ENCODE measurements at places on chromosomes 1 and 21.

DNA sequence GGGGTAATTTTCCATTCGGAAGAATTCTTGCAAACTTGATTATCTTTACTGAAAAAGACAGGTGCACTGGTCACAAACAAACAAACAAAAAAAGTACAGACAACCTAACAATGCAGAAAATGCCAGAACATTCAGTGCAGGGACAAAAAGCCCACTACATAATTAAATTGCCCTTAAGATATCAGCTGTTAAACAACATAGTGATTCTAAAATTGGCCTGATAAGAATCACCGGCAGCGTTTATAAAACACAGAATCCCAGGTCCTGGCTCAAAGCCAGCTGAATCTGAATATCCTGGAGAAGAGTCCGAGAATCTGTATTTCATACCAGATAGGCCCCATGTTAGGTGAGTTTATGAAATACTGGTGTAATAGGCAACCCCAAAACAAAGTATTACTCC is 6.1 kb downstream of the PLPP3 start:
- DNase-seq = no peak

GRCh38 chr1:156642265-156643048 is 540 bp downstream of the BCAN start:
- no peak for DNase-seq

GRCh38 chr1:29393451-29393826 is 157.1 kb downstream of the PTPRU start:
- DNase-seq = no peak

- DNase-seq = no peak
These were observed 667.1 kb downstream of the LTN1 start for GRCh38 chr21:28325618-28326017.

- DNase-seq = no peak
These were observed 430 bp downstream of the RBM15 start for GRCh38 chr1:110339407-110340206.

DNA sequence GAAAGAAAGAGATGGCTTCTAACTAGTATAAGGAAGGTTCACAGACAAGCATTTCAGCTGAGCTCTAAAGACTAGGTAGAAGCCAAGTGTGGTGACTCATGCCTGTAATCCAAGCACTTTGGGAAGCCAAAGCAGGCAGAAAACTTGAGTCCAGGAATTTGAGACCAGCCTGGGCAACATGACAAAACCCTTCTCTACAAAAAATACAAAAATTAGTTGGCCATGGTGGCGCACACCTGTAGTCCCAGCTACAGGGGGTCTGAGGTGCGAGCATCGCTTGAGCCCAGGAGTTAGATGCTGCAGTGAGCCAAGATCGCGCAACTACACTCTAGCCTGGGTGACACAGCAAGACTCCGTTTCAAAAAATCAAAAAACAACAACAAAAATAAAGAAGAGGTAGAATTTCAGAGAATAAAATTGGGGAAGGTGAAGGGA is 27.8 kb downstream of the FBXO42 start:
- DNase-seq = no peak

DNA sequence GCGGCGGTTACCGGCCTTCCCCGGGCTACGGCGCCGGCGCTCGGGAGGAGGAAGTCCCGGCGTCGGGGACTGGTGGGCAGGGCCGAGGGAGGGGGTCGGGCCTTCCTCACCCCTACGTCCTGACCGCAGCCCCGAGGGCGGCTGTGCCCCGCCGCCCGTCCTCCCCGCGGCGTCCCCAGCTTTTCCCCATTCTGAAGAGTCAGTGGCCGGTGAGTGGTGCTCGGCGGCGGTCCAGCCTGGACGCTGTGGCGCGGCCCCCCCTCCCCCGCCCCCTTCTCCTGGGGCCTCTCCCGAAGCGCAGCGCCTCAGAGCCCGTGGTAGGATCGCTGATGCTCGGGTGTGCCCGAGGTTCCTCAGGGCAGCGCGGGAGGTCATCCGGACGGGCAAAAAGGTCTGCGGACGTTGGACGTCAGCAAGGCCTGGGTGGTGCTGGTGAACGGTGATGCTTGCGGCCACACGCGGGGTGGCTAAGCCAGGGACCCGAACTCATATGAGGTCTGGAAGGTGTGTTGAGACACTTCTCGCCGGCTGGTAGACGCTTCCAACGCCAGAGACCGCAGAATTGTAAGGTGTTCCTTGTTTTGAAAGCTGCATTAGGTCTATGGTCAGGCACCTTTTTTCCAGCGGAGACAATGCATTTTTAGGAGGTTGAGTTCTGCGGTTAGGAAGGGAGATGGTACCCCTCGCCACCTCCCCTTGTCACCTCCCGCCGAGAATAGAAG is 725 bp downstream of the SLC25A33 start:
- DNase-seq = peak; percentile 22

DNA sequence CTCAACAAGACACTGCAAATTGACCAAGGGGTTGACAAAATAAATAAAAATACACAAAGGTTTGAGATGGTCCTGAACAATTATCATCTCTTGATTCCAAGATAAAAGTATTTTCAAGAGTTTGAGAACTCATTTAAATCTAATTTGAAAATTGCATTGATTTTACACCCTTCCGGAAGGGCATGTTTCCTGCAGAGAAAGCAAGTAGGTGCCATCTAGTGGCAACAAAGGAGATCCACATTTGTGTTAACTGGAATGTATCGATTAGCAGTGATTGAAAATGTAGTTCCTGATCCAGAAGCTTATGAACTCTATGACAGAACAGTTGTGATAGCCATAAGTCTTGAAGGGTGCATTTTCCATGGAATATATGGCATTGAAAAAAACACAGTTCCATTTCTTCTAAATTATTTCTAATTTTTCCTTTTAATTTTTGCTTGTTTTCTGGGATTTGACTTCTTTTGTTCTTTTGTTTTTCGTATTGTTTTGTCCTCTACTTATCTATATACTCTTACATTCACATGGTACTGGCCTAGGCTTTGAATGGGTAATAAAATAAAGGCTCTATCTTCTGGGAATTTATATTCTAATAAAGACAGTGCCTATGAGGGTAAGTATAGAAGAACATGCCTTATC is 143.7 kb downstream of the DNM3 start:
- no peak for DNase-seq

DNA sequence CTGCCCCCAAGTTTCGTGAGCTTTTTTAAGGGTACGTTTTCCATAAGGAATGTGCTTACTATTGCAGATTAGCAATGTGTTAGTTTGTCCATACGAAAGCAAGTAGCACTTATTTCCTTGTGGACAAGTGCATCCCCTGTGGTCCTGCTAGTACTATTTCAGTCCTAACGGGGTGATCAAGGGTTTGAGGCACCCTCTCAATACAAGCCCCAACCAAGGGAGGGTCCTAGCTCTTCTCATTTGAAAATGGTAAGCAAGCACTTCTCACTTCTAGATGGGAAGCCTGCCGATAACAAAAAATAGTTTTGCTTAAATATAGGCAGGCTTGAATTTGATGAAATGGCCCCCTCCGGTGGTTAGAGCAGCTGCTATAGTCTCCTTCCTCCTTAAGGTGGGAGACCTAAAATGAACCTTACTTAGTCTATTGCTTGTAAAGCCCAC is 64.0 kb upstream of the HMCN1 start:
- DNase-seq = no peak
